ENCODE measurements at places on chromosomes 5 and 9.

- DNase-seq, result no peak
Observed at GRCh38 chr5:68169903-68170302, 45.7 kb upstream of the PIK3R1 start.

- peak; percentile 63 for DNase-seq
Observed at GRCh38 chr5:149834246-149834855, 104.2 kb downstream of the PPARGC1B start.

DNA sequence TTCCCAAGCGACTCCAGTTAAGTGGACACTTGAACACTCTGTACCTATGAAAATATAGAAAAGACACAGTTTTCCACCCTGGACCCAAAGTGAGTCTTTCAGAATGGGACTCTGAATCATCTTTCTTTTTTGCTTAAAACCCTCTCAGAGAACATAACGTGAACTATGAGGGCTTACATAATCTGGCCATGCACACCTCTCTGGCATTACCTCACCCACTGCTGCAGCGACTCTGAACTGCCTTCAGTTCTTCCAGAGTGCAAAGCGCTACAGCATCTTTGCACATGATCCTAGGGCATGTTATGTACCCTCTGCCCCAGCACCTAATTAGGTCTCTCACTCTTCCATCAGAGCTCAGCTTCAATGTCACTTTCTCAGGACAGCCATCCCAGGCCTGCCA lies 186.2 kb downstream of the RORB start:
- no peak for DNase-seq

GRCh38 chr9:83622433-83622938 lies 457 bp upstream of the IDNK start:
- DNase-seq, result peak; percentile 39

- no peak for DNase-seq
Observed at GRCh38 chr5:67416133-67416937, 219.7 kb upstream of the CD180 start.

- no peak for DNase-seq
Observed at GRCh38 chr5:6377582-6377904, 804 bp downstream of the MED10 start.

DNA sequence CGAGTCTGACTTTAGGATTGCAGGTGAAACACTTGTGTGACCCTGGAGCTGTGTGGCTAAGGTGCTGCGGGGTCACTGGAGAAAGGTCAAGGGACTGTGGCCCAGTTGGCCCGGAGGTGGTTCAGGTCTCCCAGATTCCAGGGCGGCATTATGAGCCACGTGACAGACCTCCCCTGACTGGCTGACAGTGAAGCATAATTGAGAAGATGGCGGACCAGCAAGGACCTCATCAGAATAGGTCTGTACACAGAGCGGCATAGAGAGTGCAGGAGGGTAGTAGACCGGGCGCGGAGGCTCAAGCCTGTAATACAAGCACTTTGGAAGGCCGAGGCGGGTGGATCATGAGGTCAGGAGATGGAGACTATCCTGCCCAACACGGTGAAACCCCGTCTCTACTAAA lies 815 bp upstream of the ODF2 start:
- DNase-seq, result no peak

GRCh38 chr9:95147452-95148207 lies 169.9 kb downstream of the FANCC start:
- no peak for DNase-seq

GRCh38 chr9:93463638-93464248 lies 10.4 kb upstream of the FAM120AOS start:
- no peak for DNase-seq

GRCh38 chr5:174520420-174521396 lies 203.7 kb upstream of the MSX2 start:
- peak; percentile 66 for DNase-seq

GRCh38 chr5:2611659-2612058 lies 139.8 kb downstream of the IRX2 start:
- DNase-seq, result no peak

GRCh38 chr9:2317591-2317990 lies 302.4 kb downstream of the SMARCA2 start:
- DNase-seq, result no peak

GRCh38 chr9:78210841-78211301 lies 25.0 kb upstream of the CEP78 start:
- DNase-seq, result no peak

GRCh38 chr5:160231783-160232342 lies 2.6 kb downstream of the FABP6 start:
- DNase-seq, result no peak

GRCh38 chr9:87611776-87612175 lies 114.1 kb downstream of the DAPK1 start:
- DNase-seq, result no peak

DNA sequence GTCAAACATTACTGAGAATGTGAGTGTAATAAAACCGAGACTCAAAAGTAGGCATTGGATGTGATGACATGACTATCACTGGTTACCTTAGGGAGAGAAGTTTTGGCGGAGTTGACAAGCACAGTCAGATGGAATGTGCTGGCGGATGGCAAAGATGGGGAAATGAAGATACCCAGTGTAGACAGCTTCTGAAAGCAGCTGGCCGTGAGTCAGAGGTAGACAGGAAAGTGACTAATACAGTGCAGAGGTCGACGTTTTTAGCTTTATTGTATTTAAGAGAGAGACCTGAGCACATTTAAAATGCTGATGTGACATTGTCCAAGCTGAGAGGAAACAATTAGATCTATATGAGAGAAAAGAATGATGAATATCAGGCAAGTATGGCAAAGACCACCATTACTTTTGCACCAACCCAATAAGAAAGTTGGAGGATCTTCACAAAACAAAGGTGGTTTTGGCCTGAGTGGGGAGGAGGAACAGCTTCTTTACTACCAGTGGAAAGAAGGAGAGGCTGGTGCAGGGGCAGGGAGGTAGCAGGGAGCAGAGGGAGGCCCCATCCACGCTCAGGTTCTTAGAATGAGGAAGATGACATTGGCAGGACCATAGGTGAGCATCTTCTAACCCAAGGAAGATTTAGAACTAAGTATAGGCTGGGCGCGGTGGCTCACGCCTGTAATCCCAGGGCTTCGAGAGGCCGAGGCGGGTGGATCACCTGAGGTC lies 36.7 kb upstream of the KCNIP1 start:
- DNase-seq, result no peak

- DNase-seq, result peak; percentile 23
Observed at GRCh38 chr5:23740029-23740428, 232.6 kb downstream of the PRDM9 start.

DNA sequence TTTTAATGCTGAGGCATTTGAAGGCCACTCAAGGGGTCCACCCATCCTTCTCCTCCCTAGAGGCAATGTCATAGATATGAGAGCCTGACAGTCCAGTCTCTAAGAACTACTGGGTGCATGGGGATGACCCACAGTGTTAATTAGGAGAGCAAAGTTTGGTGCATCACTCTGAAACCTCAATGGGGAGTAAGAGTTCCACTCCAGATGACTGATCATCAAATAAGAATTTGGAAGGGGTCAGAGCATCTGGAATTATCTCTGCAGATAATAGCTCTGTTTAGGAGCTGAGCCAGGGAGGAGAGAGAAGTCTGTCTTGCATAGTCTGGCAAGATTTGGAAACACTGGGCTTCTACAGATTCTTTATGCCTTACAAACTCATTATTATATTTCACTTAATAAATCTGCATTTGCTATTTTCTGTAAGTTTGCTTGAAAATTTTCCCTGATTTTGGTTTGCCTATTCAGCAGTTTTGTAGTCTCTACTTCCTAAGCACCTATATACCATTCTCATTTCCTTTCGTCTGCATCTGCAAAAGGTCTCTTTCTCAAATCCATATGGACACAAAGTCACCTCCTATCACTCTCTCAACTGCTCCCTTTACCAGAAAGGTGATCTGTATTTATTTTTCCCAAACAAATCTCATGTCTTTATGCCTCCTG lies 27.7 kb downstream of the FGF10 start:
- DNase-seq, result no peak

DNA sequence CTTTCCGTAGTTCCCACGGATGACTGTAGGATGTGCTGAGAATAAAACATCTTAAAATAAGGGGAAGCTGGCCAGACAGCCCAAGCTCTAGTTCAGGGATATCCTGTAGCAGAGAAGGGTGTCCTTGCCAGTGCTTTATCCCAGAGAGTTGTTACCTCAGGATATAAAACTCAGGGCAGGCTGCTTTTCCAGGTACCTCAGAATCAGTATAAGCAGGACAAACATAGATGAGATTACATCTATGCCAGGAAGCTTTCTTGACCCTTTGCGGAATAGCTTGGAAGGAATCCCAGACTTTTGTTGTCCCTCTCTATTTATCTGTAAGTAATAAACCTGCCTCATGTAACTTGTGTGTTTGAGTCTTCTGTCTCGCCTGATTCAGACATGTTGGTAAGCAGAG lies 565.7 kb downstream of the PRDM9 start:
- DNase-seq, result no peak

GRCh38 chr5:121962958-121963357 lies 1.2 kb downstream of the SRFBP1 start:
- no peak for DNase-seq

DNA sequence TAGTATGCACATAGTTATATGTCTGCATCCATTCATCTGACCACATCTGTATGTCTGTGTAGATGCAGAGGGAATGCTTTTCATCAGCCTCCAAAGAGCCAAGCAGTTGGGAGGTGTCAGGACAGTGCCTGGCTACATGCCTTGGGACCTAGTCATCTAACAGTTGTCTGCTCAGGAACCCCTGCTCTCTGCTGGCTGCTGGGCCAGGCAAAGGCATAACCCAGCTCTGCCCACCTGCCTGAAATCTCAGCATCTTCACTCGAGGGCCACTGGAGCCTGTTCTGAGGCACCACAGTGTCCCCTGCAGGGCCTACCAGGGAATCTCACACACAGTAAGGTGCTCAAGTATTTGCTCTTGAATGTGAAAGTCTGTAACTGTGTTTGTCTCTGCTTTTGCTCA lies 3.7 kb downstream of the C9orf50 start:
- DNase-seq, result no peak

DNA sequence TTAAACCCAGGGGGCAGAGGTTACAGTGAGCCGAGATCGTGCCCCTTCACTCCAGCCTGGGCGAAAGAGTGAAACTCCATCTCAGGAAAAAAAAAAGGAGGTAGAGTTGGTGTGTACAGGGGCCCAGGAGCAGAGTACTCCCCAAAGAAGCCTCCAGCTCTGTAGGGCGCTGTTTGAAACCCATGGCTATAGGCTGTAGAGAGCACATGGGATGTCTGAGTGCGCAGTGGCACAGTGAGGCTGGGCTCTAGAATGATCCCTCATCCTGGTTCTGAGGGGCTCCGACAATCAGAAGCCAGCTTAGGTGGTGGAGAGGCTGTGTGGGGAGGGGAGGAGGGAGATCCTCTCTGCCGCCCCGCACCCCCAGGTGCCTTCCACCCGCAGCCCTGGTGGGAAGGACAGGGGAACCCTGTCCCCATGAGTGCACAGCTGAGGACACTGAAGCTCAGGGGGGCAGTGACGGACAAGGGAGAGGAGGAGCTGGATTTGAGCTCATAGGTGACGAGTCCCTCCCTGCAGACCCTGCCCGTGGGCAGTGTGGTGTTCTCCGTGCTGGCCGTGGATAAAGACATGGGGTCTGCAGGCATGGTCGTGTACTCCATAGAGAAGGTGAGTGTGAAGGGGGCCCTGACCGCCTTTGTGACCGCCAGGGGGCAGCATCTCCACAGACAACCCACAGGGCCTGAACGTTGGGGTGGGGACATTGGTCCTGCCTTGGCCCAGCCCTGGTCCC lies 24.6 kb downstream of the CDHR2 start:
- peak; percentile 60 for DNase-seq

DNA sequence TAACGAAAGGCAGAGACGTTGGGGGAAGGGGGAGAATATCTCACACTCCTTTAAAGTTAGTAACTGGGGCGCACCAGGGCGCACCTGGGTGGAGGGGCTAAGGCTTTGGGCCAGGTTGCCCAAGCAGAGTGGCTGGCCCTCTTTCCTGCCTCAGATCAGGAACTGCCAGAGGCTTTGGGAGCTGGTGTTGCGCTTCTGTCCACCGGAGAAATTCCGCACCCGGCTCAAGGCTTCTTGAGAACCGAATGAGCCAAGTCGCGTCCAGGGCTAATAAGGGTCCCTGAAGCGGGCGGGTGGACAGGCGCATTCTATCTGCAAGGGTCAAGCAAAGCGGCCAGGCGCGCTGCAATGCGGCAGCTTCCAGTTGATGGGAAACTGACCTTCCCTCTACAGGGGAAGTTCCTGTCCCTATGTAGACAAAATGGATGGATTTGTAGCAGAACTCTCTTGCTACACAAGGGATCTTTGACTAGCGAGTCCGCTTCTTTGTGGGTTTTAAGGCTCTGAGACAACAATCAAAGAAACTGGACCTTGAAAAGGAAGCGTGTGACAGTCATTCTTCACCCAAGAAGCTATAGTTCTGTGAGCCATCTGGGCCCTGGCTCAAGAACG lies 5.5 kb downstream of the PAX5 start:
- no peak for DNase-seq

- DNase-seq, result no peak
Observed at GRCh38 chr9:121026260-121026691, 23.8 kb downstream of the C5 start.

- DNase-seq, result no peak
Observed at GRCh38 chr5:73694089-73694488, 68.1 kb downstream of the ARHGEF28 start.

- no peak for DNase-seq
Observed at GRCh38 chr5:17398431-17398830, 99.6 kb upstream of the TAF11L2 start.

DNA sequence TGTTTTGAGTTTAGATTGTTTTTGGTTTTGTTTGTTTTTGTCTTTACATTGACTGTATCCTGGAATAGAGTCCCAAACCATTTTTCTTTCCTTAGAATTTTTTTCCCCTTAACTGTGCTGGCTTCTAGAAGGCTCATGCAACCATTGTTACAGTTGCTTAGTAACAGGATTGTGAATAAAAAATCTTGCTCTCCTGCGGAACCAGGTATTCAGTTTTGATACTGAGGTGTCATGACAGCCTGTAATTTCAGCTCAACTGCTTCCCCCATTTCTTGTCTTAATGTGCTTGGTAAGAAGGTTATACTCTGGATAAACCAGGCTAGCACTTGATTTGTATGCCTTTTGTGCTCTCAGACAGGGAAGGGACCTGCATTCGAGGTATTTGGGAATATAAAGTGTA lies 42.1 kb downstream of the FOCAD start:
- no peak for DNase-seq

GRCh38 chr9:22030101-22030598 lies 21.0 kb upstream of the CDKN2B start:
- DNase-seq, result no peak

DNA sequence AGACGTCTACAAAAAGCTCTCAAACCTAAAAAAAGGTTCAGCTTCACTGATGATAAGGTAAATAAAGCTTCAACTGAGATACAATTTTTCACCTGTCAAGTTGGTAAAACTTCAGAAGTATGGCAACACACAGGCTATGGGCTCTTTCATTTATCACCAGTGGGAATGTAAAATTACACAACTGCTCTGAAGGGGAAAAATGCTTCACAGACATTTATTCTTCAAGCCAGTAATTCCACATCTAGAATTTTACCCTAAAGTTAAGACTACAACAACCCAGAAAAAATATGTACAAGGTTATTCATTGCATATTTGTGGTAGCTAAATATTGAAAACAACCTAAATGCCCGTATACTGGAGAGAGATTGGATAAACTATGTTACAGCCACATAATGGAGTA lies 48.1 kb upstream of the NREP start:
- no peak for DNase-seq

GRCh38 chr5:97121848-97122247 lies 20.6 kb downstream of the LIX1 start:
- no peak for DNase-seq

Measured in COR-L47 (cell line).